Activated T-helper 1 cell treated with anti-CD3 and anti-CD28 coated beads, Interleukin-12 subunit alpha, Interleukin-12 subunit beta, Interleukin-2, Interleukin-4 antibody, amounts not matched to agents 30 ng/mL and 10 ng/mL and 1 ng/mL, durations not matched to agents 14 hours and 24 hours and 36 hours (primary cell): ENCODE measurements at places on chromosomes 3 and 15.
A peak's percentile ranks its signal among the peaks of the same experiment; 100 is the strongest.

- H3K27ac ChIP-seq = no peak overlapping the region
- no peak overlapping the region for H3K4me3 ChIP-seq
- no peak for DNase-seq
- no peaks in the 10 kb centered on the region for H3K36me3 ChIP-seq
- H3K27me3 ChIP-seq = peaks cover 6% of the 10 kb centered on the region
Measured at GRCh38 chr3:38985581-38985980, 66.2 kb downstream of the SCN11A start.

DNA sequence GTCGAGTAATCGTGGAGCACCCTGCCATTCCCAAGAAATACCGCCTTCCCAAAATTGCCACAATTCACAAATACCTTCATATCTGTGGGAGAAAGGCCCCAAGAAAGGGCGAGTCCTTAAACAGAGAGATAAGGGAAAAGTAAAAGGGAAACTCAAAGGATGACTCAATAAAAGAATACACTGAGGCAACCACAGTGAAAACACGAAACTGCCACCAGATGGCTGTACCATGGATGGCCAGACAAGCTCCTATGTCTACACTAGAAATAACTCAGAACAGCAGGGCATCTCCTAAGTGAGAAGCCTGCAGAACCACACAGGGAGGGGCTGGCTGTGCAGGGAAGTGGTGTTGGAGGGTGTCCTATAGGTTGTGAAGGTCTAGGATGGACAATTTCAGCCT is 25.0 kb downstream of the SRGAP3 start:
- H3K4me3 ChIP-seq = no peak overlapping the region
- H3K27ac ChIP-seq = no peak overlapping the region
- H3K36me3 ChIP-seq = no peaks in the 10 kb centered on the region
- DNase-seq = peak; percentile 2
- H3K4me1 ChIP-seq = peaks cover 32% of the 10 kb centered on the region

DNA sequence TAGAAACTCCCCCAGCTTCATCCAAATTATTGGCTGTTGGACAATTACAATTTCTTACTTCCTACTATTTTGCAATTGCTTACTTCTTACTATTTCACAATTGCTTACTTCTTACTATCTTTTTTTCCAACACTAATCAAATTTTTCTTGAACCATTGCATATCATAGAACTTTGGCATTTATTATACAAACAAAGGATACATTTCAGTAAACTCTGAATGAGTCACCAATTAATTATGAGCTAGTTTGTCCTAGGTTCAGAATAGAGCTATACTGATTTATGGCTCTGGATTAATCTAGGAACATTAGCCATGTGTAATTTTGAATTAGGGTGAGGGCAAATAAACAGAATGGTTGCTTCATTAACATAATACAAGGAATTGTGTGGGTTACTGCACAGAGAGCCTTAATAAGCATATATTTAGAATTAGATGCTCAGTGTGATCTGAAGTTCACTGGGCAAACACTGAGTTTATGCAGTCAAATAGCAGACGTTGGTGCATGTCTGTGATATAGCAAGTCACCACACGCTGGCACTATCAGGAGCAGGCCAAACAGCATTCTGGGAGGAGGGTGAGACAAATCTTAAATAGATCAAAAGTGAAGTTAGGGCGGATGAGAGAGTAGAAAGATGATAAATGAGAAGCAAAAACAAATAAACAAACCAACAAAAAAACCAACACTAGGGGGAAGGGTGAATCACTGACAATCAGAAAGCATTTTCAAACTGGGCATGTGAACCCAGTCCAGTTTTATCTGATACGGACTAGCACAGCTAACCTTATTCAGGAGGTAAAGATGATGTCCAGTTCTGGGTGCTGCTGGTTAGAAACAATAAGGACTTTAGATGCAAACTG is 21.5 kb downstream of the GABRR3 start:
- peaks cover 5% of the 10 kb centered on the region for H3K36me3 ChIP-seq
- DNase-seq = no peak
- H3K27me3 ChIP-seq = no peaks in the 10 kb centered on the region
- no peak overlapping the region for H3K4me3 ChIP-seq

- peaks cover 3% of the 10 kb centered on the region for H3K36me3 ChIP-seq
- H3K27ac ChIP-seq = peak overlapping the region; percentile 48
- H3K4me1 ChIP-seq = no peaks in the 10 kb centered on the region
- DNase-seq = no peak
- H3K4me3 ChIP-seq = no peak overlapping the region
Measured at GRCh38 chr15:96340598-96341512, 10.4 kb downstream of the NR2F2 start.

- H3K36me3 ChIP-seq = no peaks in the 10 kb centered on the region
- no peak overlapping the region for H3K4me3 ChIP-seq
- H3K27ac ChIP-seq = no peak overlapping the region
- peaks cover 5% of the 10 kb centered on the region for H3K4me1 ChIP-seq
- peaks cover 20% of the 10 kb centered on the region for H3K27me3 ChIP-seq
Measured at GRCh38 chr3:141356046-141356445, 12.3 kb upstream of the ZBTB38 start.

DNA sequence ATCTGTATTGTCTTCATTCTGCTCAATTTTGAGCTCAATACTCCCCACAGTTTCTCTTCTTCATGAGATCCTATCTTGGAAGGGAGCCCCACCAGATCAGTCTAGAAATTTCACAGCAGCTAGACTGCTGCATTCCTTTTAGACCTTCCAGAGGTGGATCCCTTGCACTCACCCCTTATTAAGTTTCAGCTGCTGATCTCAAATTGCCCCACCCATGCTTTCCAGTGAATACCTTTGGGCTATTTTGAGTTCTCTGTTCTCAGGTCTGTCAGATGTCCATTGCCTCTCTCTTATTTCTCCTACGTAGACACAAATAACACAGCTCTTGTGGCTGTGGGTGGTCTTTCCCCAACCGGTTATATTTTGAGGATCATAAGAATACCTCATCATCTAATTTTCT is 60.8 kb downstream of the GPR156 start:
- H3K27ac ChIP-seq = no peak overlapping the region
- DNase-seq = no peak
- H3K27me3 ChIP-seq = peaks cover 3% of the 10 kb centered on the region
- H3K36me3 ChIP-seq = no peaks in the 10 kb centered on the region

DNA sequence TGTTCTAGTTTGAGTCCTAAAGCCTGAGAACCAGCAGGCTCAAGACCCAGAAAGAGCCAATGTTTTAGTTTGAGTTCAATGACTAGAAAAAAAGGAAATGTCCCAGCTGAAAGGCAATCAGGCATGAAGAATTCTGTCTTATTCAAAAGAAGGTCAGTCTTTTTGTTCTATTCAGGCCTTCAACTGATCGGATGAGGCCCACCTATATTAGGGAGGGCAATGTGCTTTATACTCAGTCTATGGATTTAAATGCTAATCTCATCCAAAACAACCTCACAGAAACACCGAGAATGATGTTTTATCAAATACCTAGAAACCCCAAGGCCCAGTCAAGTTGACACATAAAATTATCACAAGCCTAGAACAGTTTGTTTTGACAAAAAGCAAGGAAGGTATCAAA is 4.0 kb downstream of the MNS1 start:
- no peak overlapping the region for H3K27ac ChIP-seq
- peaks cover 29% of the 10 kb centered on the region for H3K27me3 ChIP-seq
- no peak overlapping the region for H3K4me3 ChIP-seq
- H3K36me3 ChIP-seq = no peaks in the 10 kb centered on the region
- H3K4me1 ChIP-seq = peaks cover 15% of the 10 kb centered on the region

- no peaks in the 10 kb centered on the region for H3K27me3 ChIP-seq
- H3K36me3 ChIP-seq = peaks cover 43% of the 10 kb centered on the region
- peaks cover 20% of the 10 kb centered on the region for H3K4me1 ChIP-seq
- H3K27ac ChIP-seq = peak overlapping the region; percentile 74
- DNase-seq = no peak
Measured at GRCh38 chr3:171165499-171165921, 139.0 kb upstream of the SLC2A2 start.

- DNase-seq = no peak
- H3K27me3 ChIP-seq = peaks cover 2% of the 10 kb centered on the region
- no peaks in the 10 kb centered on the region for H3K36me3 ChIP-seq
- no peak overlapping the region for H3K4me3 ChIP-seq
- H3K27ac ChIP-seq = no peak overlapping the region
Measured at GRCh38 chr3:125431912-125432790, 57.0 kb upstream of the ZNF148 start.

GRCh38 chr3:183038757-183039156 is 58.4 kb upstream of the DCUN1D1 start:
- H3K27ac ChIP-seq = no peak overlapping the region
- no peak overlapping the region for H3K4me3 ChIP-seq
- no peak for DNase-seq
- H3K36me3 ChIP-seq = peaks cover 43% of the 10 kb centered on the region
- no peaks in the 10 kb centered on the region for H3K4me1 ChIP-seq

DNA sequence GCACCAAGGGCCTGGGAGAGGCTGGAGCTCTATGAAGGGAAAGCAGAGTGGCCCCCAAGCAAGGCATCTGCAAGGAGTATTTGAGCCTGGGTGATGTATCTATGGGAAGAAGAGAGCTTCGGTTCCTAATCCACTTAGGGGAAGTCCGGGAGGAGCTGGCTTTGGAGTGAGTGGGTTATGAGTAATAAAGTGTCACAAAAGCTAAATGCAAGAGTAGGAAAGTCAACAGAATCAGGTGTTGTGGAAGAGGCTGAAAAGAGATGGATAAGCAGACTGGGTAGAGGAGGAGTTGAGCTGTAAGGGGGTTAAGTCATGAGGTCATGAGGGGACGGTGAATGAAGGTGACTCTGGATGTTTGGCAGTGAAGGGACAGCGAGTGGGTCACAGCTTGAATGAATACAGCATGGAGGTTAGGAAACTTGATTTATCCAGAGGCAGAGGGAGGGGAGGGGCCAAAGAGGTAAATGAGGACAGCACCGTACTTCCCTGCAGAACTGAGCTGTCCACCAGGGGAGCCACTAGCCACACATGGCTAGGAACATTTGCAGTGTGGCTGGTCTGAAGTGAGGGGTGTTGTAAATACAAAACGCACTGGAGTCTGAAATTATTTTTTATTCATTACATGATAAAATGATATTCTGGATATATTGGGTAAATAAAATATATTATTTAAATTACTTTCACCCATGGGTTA is 83.3 kb downstream of the ADCY5 start:
- H3K27ac ChIP-seq = no peak overlapping the region
- no peak overlapping the region for H3K4me3 ChIP-seq
- peaks cover 4% of the 10 kb centered on the region for H3K27me3 ChIP-seq
- no peak for DNase-seq
- H3K4me1 ChIP-seq = no peaks in the 10 kb centered on the region

- DNase-seq = no peak
- H3K27ac ChIP-seq = peak overlapping the region; percentile 16
- H3K4me3 ChIP-seq = no peak overlapping the region
- H3K36me3 ChIP-seq = peaks cover 7% of the 10 kb centered on the region
- H3K4me1 ChIP-seq = peaks cover 11% of the 10 kb centered on the region
Measured at GRCh38 chr15:49273734-49274318, 103.8 kb downstream of the GALK2 start.

DNA sequence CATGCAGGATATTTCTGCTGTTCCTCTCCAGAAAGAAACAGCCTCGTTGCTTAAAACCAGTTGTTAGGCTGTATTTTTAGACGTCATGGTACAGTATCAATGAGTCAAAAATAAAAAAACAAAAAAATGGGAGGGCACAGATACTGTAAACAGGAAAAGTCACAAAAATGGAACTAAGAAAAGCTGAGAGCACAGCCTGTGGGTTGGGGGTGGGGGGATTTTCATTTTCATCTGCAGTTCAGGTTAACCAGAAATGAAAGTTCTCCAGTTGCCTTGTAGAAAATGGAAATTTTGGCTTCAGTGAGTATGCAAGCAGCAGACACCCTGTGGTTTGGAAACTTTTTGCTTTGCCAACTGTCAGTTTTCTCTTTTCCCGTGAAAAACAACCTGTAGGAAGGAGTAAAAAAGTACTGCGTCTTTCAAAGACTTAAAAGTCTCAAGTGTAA is 59.0 kb downstream of the FRMD4B start:
- peaks cover 3% of the 10 kb centered on the region for H3K36me3 ChIP-seq
- H3K27ac ChIP-seq = peak overlapping the region; percentile 89
- peaks cover 1% of the 10 kb centered on the region for H3K27me3 ChIP-seq
- H3K4me3 ChIP-seq = peak overlapping the region; percentile 12
- peaks cover 56% of the 10 kb centered on the region for H3K4me1 ChIP-seq
